ENCODE measurements at places on chromosomes 2 and 18. TPM values are rescaled to one million over a fixed set of nuclear protein-coding genes. Genes with fewer than 3 reads are reported as not detected.

The EFEMP1 gene
- 86.5 TPM for polyA plus RNA-seq

The KIAA2012 gene
- polyA plus RNA-seq = 0.21 TPM

The CCBE1 gene
- 33.2 TPM for polyA plus RNA-seq

The GRB14 gene
- 48.6 TPM for polyA plus RNA-seq

DNA sequence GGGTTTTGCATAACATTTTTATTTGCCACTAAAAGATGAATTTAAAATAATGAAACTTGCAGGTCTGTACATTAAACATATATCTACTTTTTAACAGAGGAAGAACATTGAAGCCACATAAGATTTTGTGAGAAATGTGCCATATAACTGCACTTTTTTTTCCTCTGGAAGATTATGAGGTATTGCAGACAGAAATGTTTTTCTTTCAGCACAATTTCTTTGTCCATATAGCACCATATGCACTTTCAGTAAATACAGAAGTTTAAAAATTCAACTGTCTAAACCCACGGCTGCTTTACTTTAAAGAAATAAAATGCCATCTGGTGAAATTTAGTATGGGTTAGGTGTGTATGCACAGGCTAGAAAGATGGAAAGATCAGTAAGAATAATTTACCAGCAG lies 470 bp upstream of the FAP start:
- DNase-seq = no peak

- no peak for DNase-seq
Measured at GRCh38 chr2:119674711-119675500, 4.1 kb upstream of the TMEM177 start.

GRCh38 chr2:232781765-232782164 lies 5.4 kb upstream of the KCNJ13 start:
- no peak for DNase-seq

DNA sequence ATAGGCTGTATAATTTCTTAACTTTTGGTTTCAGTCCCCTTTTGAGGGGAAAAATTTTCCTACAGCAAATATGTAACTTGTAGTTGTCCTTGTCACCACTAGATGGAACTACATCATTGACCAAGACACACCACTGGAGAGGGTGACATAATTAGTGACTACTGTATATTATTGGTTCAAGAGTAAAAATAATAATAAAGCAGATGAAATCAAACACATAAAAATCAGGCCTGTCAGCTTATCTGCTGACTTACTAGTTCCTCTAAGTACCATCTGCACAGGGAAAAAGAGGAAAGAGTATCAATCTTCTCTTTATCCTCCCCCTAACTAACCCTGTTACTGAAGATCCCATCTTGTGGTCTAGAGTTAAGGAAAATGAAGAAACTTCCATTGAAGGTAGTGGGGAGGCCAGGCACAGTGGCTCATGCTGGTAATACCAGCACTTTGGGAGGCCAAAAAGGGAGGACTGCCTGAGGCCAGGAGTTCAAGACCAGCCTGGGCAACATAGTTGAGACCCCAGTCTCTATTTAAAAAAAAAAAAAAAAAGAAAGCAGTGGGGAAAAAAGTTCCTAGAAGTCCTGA lies 29.6 kb upstream of the ENOSF1 start:
- DNase-seq = peak; percentile 13

DNA sequence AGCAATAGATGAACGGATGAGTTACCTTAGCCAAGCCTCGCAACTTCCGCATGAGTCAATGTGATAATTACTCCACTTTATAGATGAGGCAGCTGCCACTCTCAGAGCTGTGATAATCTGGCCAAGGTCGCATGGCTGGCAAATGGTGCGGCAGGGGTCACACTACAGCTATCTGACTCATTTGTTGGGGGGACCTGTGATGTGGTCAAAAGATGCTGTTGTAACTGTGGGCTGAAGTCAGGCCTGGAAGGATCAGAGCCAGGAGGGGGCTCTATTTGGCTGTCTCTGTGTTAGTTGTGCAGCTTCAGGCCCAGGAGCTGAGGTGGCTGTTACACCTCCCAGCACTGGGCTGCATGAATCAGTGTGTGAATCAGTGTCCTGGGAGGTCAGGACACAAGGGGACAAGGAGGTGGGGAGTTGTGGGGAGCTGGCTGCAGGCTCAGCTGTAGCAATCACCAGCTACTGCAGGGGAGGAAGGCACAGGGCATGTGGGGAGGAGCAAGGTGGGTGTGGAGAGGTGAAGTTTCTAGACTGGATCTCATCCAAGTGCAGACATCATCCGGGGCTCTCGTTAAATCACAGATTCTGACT lies 33.1 kb downstream of the NGEF start:
- no peak for DNase-seq

DNA sequence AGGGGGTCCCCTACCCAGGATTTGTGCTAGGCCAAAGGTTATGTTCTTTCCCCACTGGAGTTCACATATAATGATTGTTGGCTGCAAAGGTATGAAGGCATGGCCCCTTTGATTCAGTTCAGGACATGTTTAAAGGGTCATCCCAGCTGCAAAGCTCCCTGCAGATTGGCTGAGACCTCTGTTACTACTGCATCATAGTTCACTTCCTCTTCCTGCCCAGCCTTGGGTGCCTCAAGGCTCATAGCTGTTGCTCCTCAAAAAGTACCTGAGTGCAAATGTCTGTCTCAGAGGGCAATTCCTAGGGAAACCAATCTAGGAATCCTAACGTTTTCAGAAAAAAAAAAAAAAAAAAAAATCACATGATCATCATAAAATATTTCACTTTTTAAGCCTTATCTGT lies 125.1 kb downstream of the ATL2 start:
- DNase-seq = no peak
